Inflammatory macrophage treated with lipopolysaccharide for 1 hour (primary cell): ENCODE measurements at places on chromosomes 5 and 9.

DNA sequence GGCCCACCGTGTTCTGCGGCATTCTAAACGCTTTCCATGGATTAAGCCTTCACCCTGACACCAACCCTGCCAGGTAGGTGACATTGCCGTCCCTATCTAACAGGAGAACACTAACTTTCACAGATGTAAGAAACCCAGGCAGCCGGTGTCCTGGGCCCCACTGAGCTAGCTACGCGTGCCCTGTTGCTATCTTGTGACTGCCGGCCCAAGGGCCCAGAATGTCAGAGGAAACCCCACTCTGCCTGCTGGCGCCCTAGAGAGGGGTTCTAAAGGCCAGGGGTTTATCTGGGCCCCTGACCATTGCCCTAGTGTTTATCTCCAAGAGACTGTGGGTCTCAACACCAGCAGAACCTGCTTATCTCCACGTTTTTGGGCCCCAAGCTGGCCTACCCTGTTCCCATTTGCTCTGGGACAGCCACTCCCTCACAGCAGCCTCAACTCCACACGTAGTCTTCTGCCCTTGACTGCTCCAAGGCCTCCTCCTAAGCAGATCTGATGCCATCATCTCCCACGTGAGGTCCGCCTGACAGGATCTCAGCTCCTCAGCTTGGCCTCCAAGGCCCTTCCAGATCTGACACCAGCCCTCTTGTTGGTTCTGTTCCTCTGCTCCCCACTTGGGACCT, 18.1 kb upstream of the ZBTB34 start:
- peak; percentile 12 for DNase-seq

GRCh38 chr5:59587489-59588337, 305.8 kb downstream of the PDE4D start:
- DNase-seq: no peak

DNA sequence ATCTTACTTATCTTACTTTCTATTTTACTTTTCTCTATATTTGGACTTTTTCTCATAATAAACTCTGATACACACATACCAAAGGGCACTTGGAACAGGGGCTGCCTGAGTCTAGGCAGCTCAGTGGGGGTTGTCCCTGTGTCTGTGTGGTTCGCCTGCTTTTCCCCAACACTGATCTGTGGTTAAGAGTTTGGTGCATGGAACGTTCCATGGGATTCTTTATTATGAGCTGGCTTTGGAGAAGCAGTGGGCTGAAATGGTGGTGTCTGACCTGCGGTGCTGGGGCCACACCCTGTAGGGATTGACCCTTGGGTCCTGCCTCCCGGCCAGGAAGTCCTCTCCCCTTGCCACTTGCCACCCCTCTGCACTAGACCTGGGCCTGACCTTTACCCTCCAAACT, 47.4 kb downstream of the ANKRD33B start:
- DNase-seq: no peak

DNA sequence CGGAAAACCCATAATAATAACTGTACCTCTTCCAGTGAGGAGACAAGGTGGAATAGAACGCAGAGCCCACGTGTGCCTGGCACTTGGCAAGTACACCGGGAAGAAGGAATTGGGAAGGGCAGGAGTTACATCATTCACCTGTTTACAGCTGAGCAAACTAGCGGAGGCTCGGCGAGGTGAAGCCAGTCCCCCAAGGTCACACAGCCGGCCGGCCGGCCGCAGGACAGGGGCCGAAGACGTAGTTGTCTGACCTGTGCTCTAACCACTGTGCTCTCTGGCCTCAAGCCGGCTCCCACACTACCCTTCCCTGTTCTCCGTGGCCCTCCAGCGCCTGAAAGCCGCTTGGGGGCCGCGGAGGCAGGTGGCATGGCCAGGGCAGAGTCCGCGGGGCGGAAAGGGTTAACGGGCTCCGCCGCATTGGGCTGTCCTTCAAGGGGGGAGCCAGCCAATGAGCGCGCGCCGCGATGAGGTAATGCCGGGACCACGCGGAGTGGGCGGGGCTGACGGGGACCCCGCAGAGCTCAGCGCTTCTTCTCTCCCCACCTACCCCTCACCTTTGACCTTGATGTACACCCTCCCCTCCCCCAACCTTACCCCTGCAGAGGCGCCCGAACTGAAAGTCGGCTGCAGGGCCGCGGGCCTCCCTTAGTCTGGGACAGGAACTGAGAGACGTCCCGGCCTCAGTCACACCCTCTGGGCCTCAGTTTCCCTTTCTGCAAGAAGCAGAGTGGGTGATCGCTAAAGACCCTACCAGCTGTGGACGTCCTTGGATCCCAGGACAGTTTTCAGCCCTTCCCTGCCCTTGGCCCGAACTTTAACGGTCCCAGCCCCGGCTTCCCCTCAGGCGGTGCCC, 125.1 kb downstream of the C9orf50 start:
- peak; percentile 67 for DNase-seq

- no peak for DNase-seq
Observed at GRCh38 chr9:121305269-121305994, 37.5 kb downstream of the GSN start.

GRCh38 chr5:108367679-108368334, 14.1 kb downstream of the FBXL17 start:
- DNase-seq: no peak

DNA sequence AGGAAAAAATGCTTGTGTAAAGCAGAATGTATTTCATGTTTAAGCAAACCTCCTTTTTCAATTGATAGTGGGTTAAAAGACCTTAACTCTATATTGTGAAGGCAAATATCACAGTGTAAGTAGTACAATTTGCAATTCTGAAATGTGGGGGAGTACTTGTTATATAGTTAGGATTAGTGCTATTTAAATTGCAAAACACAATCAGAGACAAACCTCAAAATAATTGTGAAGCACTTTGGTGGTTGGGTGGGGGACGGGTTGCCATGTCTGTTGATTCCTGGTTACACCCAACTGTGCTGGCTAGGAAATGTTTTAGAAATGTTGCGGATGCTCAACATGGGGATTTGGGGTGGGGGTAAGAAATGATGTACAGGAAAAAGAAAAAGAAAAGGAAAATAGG, 37.4 kb downstream of the EGFLAM start:
- DNase-seq: no peak

GRCh38 chr9:126490871-126491567, 122.7 kb upstream of the LMX1B start:
- DNase-seq: peak; percentile 93

DNA sequence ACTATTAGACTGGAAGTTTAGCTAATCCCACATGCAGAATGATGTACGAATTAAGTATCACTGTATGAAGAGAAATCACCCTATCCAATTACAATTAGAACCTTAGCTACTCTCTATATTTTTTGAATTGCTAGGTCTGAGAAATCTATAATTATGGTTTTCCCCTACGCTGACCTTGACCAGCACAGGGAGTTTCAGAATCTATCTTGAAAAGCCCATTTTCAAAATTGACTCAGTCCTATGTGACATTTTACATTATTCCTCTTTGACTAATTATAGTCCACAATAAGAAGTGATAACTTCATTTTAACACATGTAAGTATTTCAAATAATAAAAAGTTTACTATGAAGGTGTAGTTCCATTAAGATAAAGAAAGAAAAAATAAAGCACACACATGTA, 21.5 kb downstream of the NUDT12 start:
- no peak for DNase-seq

GRCh38 chr9:90053027-90053426, 448.2 kb downstream of the GADD45G start:
- DNase-seq: no peak

- no peak for DNase-seq
Observed at GRCh38 chr9:33709269-33709668, 86.1 kb upstream of the PRSS3 start.

GRCh38 chr9:104784098-104784497, 20.2 kb downstream of the NIPSNAP3B start:
- DNase-seq: no peak

- no peak for DNase-seq
Observed at GRCh38 chr9:6802926-6803325, 45.2 kb downstream of the KDM4C start.

DNA sequence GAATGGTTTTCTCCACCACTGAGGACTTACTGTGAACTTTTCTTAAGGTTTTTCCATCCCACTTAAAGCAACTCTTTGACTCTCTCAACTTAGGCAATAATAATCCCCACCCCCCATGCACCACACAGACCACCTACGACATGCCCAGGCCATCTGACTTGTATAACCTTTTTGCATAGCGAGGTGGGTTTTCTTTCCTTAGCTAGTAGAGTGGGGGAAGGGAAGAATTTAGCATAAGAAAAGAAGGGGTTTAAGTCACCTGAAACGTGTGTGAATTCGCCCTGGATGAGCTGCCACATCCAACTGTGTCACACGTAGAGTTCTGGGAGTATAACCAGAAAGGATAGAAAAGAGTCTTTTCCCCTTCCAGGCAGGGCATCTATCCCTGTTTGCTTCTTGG, 262.7 kb downstream of the YTHDC2 start:
- no peak for DNase-seq

DNA sequence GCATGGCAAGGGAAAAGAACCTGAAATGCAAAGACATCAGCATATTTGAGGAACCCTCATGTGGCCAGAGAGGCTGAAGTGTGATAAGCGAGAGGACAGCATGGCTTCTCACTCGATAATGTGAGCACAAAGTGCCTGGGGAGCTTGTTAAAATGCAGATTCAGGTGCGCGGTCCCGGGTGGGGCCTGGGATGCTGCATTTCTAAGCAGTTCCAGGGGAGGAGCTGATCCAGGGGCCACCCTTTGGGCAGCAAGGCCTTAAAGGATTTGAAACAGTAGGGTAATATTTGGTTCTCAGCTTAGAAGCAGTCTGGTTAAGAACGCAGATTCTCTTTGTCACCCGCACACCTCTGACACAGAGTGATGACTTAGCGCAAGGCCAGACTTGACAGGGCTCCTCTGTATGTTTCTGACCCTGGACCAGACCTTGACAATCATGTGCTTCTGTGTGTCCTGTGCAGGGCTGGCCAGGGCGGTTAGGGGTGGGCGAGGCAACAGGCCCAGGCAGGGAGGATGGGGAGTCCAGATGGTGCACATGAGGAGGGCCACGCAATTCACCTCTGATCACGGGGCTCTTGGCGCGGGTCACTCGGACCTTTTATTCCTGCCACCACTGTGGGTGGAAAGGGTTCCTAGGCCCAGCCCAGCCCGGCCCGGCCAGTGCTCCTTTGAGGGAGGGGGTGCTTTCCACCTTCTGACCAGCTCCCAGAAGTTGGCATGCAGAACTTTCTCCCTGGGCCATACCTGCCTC, 62.8 kb upstream of the TBC1D2 start:
- no peak for DNase-seq

GRCh38 chr5:135313405-135313804, 85.6 kb downstream of the MACROH2A1 start:
- DNase-seq: no peak

DNA sequence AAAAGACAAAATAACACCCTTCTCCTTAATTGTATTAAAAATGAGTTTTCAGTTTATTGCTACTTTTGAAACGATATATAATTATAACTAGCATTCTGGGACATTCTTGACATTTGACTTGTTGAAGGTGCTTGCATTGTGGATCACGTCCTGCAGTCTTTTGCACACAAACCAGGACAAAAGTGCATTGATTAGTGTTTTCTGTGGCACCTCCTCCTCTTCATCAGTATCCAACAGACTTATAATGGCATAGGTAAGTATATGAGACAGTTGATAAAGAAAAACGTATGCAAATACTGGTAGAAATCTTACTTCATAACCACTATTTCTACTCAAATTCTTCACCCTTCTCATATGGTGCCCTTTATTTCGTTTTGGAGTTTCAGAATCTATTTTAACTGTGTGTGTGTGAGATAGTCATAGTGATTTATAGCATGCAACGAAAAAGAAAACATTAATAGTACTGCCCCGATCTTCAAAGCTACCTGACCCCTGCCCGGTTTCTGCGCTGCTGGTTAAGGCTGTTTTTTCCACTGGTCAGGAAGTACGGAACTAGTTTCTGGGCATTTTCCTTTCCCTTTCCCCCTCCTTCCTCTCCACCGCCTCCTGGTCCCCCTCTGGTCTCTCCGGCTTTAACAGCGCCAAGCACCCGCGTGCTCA, 639 bp upstream of the RASA1 start:
- DNase-seq: no peak

GRCh38 chr9:113914517-113914916, 38.4 kb downstream of the ZNF618 start:
- DNase-seq: no peak

DNA sequence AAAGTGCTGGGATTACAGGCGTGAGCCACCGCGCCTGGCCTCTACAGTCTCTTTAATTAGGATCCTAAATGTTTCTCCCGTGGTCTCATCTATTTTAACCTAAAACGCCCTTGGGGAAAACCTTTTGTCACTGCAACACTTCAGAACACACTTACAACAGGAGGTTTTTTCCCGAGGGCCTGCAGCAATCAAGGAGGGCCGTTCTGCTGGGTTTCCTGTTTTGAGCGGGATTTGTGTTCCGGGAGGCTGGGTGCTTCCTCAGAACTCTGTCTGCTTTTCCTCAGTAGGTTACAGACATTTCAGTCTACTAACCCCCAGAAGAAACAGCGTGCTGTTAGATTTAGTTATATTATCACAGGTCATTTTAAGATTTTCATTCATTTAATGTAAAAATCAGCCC, 65.4 kb upstream of the IRX4 start:
- DNase-seq: no peak

DNA sequence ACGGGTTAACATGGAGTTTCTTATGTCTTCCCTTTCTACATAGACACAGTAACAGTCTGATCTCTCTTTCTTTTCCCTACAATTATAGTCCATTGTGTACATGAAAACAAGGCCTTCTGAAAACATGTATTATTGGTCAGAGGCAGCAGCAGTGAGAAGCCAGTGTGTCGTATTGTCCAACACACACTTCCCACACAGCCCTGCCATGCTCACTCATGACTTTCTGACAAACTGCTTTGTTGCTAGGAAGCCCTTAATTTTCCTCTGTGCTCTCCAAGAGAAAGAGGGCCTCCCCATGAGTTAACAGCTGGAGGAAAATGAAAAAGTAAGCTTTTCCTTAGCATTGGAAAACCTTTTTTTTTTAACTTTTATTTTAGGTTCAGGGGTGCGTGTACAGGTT, 56.4 kb upstream of the N4BP3 start:
- DNase-seq: no peak

DNA sequence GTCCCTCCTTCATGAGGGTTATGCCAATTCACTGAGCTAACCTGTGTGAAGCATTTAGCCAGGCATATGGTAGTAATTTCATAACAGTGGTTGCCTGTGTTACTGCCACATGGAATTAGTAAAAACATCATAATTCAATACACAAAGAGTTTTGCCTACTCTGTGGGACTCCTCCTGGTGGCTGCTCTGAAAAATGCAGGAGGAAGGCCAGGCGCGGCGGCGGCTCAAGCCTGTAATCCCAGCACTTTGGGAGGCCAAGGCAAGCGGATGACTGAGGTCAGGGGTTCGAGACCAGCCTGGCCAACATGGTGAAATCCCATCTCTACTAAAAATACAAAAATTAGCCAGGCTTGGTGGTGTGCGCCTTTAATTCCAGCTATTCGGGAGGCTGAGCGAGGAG, 547.3 kb downstream of the CDK5RAP2 start:
- no peak for DNase-seq

- no peak for DNase-seq
Observed at GRCh38 chr5:122030251-122030650, 47.8 kb downstream of the LOX start.

- DNase-seq: no peak
Observed at GRCh38 chr5:38670878-38671277, 114.4 kb upstream of the LIFR start.
